ENCODE measurements at places on chromosomes 3 and 15.

DNA sequence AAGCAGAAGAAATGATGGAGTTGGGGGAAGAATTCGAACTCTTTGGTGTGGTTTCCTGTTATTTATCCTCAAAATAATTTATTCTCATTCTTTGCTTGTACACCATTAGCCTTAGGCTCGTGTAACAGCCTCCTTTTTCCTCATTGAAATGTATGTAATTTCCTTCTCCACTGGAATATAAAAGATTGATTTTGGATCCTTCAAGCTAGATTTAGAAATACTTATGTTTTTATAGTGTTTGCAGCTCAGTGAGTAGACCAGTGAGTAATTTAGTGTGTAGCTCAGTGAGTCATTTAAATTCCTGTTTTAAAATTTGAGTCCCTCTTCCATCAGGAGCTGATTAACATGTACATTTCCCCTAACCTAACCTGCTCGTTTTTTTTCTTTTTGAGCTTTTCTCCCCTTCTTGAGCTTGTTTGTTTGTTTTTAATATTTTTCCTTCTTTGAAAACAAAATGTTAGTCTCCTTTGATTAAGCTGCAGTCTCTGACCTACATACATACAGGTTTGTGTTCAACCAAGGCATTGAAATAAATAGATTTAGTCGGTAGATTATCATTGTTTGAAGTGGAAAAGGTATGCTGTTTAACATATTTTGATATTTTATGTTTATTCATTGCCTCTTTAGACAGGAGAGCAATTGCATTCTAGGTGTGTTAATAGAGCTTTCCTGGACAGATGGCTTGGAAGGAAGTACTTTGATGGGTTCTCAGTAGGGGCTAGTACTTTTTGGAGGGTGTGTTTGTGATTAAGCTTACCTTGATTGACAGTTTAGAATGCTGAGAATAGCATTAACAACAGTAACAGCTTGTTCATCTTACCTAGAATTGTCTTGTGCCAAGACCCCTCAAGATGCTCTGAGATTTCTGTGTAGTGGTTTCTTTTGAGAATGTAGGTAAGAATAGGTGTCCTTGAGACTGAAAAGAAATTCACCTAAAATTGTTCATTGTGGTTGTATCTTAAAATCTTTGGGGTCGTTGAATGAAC lies 5.9 kb downstream of the USP3 start:
- no peak for DNase-seq

GRCh38 chr15:98174286-98174685 lies 213.8 kb downstream of the ARRDC4 start:
- DNase-seq = no peak

- DNase-seq = no peak
These were observed 35.7 kb downstream of the CORO2B start for GRCh38 chr15:68614286-68615035.

DNA sequence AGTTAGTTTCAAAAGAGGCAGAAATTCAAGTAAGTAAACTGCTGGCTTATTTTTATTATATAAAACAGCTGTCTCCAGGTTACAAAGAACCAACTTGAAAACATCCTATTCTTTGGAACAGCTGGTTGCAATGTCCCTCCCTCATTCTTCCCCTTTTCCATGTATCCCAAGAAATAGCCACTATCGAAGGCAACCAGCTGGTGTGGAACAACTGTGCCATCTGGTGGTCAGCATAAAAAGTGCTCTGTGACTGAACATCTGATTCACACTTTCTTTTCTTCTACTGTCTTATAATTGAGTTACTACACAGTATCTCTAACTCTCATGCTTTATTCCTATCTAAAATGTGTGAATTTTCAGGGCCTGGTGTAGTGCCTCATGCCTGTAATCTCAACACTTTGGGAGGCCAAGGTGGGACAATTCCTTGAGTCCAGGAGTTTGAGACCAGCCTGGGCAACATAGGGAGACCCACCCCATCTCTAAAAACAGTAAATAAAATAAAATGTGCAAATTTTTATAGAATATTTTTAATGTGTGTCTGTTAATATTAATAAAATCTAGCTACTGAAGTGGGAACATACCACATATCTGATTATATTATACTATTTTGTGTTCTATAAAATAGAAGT lies 9.6 kb downstream of the OSBPL11 start:
- peak; percentile 79 for DNase-seq

DNA sequence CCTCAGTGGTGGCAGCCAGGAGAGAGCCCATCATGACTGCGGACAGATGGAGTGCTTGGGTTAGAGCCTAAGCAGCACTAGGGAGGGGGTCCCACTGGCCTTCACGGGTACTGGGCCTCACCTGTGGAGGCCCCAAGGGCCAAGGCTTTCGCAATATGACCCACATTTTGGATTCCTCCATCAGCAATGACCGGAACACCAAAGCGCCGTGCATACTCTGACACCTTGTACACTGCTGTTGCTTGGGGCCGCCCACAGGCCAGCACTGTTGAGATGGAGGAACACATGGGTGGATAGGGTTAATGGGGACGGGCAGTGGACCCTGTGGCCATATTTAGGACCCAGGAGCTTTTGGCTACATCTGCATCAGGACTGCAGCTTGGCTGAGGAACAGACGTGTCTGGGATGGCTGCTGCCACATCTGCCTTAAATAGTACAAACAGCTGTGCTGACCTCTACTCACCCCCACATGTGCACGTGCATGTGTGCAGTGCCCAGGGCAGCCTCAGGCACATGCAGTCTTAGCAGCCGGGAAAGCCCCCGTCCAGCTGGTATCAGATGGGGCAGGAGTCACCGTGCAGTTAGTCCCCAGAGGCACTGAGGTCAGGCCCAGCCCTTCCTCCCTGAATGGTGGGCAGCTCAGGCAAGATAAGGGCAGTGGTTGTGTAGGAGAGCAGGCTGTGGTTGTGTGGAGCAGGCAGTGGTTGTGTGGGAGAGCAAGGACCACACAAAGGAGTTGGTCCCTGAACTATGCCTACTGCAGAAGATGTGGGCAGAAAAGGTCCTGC lies 3.3 kb downstream of the NDUFAF3 start:
- DNase-seq = no peak

DNA sequence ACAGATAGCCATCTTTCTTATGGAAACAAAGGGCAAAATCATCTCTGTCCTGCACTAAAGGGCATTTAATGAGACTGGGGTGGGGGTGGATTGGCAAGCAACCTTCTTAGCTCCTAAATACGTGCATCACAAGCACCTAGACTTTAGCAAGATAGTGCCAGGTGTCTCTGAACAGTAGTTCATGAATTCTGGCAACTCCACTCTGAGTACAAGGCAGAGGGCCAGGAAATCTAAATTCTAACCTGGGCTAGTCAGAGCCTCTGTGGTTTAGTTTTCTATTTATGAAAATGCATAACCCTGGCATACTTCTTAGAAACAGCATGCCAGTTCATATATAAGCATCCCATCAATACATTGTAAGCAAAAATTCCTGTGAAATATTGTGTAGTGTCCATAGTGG lies 788.5 kb downstream of the MCTP2 start:
- no peak for DNase-seq

- no peak for DNase-seq
These were observed 4.9 kb downstream of the TM2D3 start for GRCh38 chr15:101647251-101647650.

GRCh38 chr3:32568953-32569352 lies 1.7 kb downstream of the DYNC1LI1 start:
- DNase-seq = no peak

- no peak for DNase-seq
These were observed 216.3 kb upstream of the TLE3 start for GRCh38 chr15:70314018-70314354.

DNA sequence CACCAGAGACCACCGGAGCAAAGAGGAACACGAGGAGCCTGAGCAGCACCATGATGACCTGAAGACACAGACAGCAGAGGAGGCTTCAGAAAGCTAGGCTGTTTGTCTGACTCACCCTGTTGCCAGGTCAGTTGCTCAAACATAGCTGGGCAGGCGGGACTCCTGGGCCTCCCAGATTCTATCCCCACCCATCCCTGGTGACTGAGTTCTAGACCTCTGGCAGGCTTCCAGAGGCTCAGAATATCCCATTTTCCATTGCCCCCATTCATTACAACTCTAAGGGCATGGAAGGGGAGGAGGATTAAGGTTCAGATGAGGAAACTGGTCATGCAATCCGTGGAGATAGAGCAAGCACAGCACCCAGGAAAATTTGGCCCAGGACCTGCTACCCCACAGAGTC lies at the start of gene CDHR4:
CDHR4 (minus strand) TSS at position 113 of the 400 bp plus-strand sequence; CDS start at position 52, 61 bp downstream.
- no peak for DNase-seq

GRCh38 chr3:129116482-129116946 lies 5.1 kb downstream of the RAB43 start:
- DNase-seq = no peak

- no peak for DNase-seq
These were observed 143.5 kb upstream of the LPP start for GRCh38 chr3:188010478-188010877.

GRCh38 chr3:171420667-171421066 lies 39.5 kb downstream of the TNIK start:
- no peak for DNase-seq

- no peak for DNase-seq
These were observed 38.0 kb upstream of the CBLB start for GRCh38 chr3:105906836-105907235.

- no peak for DNase-seq
These were observed 466.4 kb downstream of the DIPK2A start for GRCh38 chr3:144437989-144438388.

DNA sequence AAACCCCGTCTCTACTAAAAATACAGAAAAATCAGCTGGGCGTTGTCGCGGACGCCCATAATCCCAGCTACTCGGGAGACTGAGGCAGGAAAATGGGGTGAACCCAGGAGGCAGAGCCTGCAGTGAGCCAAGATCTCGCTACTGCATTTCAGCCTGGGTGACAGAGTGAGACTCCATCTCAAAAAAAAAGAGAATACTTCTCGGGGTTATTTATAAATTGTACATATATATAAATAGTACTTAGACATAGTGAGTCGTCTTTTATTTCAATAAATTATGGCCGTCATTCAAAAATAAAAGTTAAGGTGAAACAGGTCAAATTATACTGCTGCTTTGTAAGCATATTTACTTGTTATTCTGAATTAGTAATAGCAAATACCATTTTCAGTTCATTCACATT lies 12.1 kb upstream of the EBLN2 start:
- DNase-seq = no peak

- no peak for DNase-seq
These were observed 25.2 kb downstream of the CD200 start for GRCh38 chr3:112357930-112358780.

DNA sequence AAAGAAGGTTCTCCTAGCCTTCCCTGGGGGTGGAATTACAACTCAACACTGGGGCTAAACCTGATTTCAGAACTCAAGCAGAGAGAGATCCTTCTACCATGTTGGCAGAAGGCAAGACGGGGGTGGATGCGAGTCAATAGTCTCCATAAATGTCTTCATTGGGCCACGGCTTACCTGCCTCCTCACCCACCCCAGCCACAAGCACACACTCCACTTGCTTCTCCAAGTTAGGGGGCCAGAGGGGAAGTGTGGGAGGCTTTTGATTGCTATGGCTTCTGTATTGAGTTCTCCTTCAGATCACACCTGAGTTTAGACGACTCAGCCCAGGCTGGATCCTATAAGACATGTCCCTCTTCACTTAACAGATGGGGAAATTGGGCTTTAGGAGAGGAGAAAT lies 178.9 kb downstream of the UACA start:
- no peak for DNase-seq

DNA sequence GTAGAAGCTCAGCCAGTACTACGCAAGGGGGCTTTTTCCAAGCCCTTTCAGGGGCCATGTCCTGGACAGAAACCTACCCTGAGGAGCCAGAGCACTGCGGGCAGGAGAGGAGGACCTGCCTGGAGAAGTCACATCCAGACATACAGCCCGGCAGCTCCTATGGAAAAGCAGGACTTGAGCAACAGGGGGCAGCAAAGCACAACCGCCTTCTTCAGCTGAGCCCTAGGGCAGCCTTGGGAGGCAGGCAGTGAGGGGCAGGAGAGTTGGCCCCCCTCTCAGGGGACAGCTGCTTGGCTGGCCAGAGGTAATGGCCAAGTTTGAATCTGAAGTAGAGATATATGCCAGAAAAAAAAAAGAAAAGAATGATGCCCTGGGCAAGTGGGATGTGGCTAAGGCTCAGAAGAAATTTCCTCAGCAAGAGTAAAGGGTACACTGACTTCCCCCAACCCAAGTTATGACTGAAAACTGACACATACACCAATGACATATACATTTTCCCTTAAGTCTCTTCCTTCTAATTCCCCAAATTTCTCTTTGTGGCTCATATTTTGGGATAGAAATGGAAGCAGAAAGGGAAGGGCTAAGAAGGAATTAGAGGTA lies 56.9 kb downstream of the CYP19A1 start:
- no peak for DNase-seq

- no peak for DNase-seq
These were observed 995 bp downstream of the CHST14 start for GRCh38 chr15:40471808-40472150.

- DNase-seq = no peak
These were observed 295.8 kb upstream of the LRRN1 start for GRCh38 chr3:3503411-3503810.

- no peak for DNase-seq
These were observed 42.2 kb downstream of the KLHL25 start for GRCh38 chr15:85752491-85752961.

DNA sequence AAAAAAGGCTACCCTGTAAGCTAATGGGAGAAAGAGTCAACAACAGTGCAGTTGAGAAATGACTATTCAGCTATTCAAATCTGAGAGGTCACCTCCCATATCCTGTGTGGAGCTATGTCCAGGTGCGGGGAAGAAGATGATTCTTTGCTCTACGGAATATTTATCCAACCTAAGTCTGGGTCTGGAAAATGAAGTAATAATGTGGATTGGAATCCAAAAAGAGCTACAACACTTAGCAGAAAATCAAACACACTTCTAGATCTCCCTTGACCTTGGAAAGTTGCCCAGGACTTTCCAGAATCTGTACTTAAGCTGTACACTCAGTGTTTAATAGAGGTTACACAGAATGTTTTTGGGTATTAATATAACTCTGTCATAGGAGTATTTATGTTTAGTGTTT lies 251.9 kb downstream of the NAALADL2 start:
- DNase-seq = peak; percentile 7

GRCh38 chr3:52089691-52090090 lies 33.3 kb upstream of the DUSP7 start:
- DNase-seq = no peak

GRCh38 chr15:47652328-47652727 lies 65.0 kb upstream of the SEMA6D start:
- DNase-seq = no peak

DNA sequence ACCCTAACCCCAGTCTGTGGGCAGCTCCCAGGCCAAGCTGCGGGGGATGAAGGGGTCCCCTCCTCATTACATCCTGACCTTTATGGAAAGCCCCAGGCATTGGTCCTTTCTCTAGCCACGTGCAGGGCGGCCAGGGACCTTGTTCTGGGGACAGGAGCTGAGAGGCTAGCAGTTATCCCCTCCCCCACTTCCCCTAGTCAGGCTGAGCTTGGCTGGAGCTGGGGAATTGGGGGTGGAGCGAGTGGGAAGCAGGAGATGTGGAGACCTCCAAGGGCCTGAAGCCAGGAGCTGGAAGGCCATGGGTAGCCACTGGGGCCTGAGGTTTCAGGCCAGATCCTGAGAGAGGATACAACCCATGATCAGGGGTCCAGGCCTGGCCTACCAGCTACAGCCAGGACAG lies 45.8 kb downstream of the DNAH1 start:
- no peak for DNase-seq
